ENCODE measurements at places on chromosomes 6 and 20.

DNA sequence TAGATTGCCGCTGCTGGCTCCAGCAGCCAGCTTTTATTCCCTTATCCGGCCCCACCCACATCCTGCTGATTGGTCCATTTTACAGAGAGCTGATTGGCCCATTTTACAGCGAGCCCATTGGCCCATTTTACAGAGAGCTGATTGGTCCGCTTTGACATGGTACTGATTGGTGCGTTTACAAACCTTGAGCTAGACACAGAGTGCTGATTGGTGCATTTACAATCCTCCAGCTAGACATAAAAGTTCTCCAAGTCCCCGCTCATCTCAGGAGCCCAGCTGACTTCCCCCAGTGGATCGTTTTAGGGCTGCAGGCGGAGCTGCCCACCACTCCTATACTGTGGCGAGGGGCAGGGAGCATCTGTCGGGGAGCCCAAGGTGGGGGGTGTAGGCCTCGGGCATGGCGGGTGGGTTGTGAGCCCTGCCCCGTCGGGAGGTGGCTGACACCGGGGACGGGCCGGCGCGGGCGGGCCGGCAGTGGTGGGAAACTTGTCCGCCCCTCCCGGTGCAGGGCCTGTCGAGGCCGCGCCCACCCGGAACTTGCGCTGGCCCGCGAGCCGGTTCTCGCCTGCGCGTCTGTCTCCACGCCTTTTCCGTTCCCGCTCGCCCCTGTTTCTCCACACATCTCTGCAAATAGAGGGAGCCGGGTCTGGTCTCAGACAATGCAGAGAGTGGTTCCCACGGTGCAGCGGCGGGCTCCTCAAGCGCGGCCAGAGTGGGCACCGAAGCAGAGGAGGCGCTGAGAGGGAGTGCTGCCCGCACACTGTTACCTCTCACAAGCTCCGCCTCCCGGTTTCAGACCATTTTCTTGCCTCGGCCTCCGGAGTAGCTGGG lies 86.1 kb upstream of the STMND1 start:
- DNase-seq: no peak

DNA sequence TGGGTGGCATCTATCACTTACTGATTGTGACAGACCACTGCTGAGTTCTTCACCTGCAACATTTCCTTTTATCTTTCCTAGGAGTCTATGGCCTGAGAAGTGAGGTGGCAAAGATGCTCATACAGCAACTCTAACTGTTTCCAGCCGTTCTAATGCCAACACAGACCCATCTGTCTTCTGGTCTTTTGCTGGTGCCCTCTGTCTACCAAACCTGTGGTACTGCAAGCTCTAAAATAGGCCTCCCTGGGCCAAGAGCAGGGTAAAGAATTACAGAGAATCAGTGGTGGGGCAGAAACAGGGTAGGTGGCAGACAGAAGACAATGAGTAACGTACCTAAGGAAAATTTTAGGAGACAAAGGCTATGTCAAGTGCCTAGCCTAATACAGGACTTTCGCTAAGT lies 611.0 kb upstream of the FLRT3 start:
- no peak for DNase-seq

- DNase-seq: no peak
Measured at GRCh38 chr20:59019217-59019616, at the start of gene TUBB1. TUBB1 (plus strand) TSS chr20:59019429; CDS start chr20:59019523, 94 bp downstream.

- no peak for DNase-seq
Measured at GRCh38 chr6:169960521-169960885, 209.1 kb downstream of the ERMARD start.
